ENCODE measurements at places on chromosomes 7 and 10. TPM values are rescaled to one million over a fixed set of nuclear protein-coding genes. Genes with fewer than 3 reads are reported as not detected.

The SOSTDC1 gene
- 0.29 TPM for total RNA-seq

The TDRD1 gene
- total RNA-seq: not detected

The GIMAP7 gene
- total RNA-seq: not detected

The TAS2R41 gene
- not detected for total RNA-seq

The ZC3HAV1L gene
- 9.2 TPM for total RNA-seq

The EPHB6 gene
- total RNA-seq: 25.4 TPM

The GSAP gene
- 10.4 TPM for total RNA-seq

The HPS1 gene
- 33.2 TPM for total RNA-seq

The CARD11 gene
- 3.9 TPM for total RNA-seq

The FAM25C gene
- not detected for total RNA-seq

The MMD2 gene
- total RNA-seq: not detected

The DNAH11 gene
- total RNA-seq: 1.4 TPM

The CNPY1 gene
- not detected for total RNA-seq

The DYNC1I1 gene
- total RNA-seq: 0.71 TPM

The HGF gene
- 167 TPM for total RNA-seq

The ACTR3C gene
- 4.6 TPM for total RNA-seq

The PPP1R17 gene
- total RNA-seq: not detected

The HOXA9 gene
- total RNA-seq: 17.9 TPM

The SLC25A28 gene
- total RNA-seq: 8.2 TPM

The NRF1 gene
- total RNA-seq: 6.9 TPM

The TRIL gene
- under 0.01 TPM for total RNA-seq

The UFSP1 gene
- 14.7 TPM for total RNA-seq

The PON3 gene
- total RNA-seq: not detected

The ANKRD22 gene
- total RNA-seq: 0.58 TPM

The OR2A5 gene
- total RNA-seq: not detected

The SPDYE6 gene
- total RNA-seq: not detected

The CYP3A7 gene
- total RNA-seq: not detected

The SFRP5 gene
- total RNA-seq: not detected

The TMEM184A gene
- total RNA-seq: not detected

The HK1 gene
- 124 TPM for total RNA-seq

The ATP6V0A4 gene
- total RNA-seq: not detected

The GLCCI1 gene
- 1.8 TPM for total RNA-seq

The WDFY4 gene
- total RNA-seq: not detected

The SCIN gene
- not detected for total RNA-seq

The CLRN3 gene
- total RNA-seq: not detected

The NPFFR1 gene
- total RNA-seq: not detected

The TWNK gene
- 3.7 TPM for total RNA-seq

The LRRC4 gene
- total RNA-seq: not detected

The MSMB gene
- total RNA-seq: not detected

The PAPOLB gene
- total RNA-seq: under 0.01 TPM

The TLX1 gene
- not detected for total RNA-seq

The TEX36 gene
- total RNA-seq: not detected

The FAS gene
- 40.6 TPM for total RNA-seq

The LRCH4 gene
- total RNA-seq: 39.8 TPM

The PGAM2 gene
- not detected for total RNA-seq

The AZGP1 gene
- total RNA-seq: not detected

The TBC1D12 gene
- 4.3 TPM for total RNA-seq

The MMP21 gene
- not detected for total RNA-seq

The WNT8B gene
- not detected for total RNA-seq

The IL6 gene
- total RNA-seq: 9.5 TPM

The CALML5 gene
- total RNA-seq: not detected

The LLCFC1 gene
- not detected for total RNA-seq

The MMRN2 gene
- total RNA-seq: 9.8 TPM

The FAM131B gene
- 1.2 TPM for total RNA-seq

The AKR1D1 gene
- total RNA-seq: not detected

The HACD1 gene
- total RNA-seq: 24.2 TPM

The OPALIN gene
- not detected for total RNA-seq

The SFRP4 gene
- total RNA-seq: under 0.01 TPM

The ITPRID1 gene
- total RNA-seq: not detected

Data from myometrial cell (primary cell).